Left ventricle myocardium inferior (tissue), 1 donor: ENCODE measurements at places on chromosomes 12 and 14. TPM values are rescaled to one million over a fixed set of nuclear protein-coding genes. Genes with fewer than 3 reads are reported as not detected.

DNA sequence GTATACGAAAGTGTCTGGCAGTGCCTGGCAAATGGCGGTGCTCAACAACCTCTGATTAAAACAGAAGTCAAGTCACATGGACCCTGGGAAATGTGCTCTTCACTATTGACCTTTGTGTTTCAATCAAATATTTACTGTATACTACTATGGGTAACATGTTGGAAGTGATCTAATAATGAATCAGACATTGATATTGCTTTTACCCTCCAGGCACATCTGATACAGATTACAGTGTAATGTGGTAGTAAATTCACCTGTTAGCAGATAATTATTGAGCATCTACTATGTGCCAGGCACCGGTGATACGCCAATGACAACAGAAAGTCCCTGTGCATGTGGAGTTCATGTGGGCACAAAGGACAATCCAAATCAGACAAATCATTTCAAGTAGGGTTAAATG lies 63.1 kb downstream of the STON2 start:
- DNase-seq, result no peak
- H3K27me3 ChIP-seq, result no peaks in the 10 kb centered on the region
- peaks cover 7% of the 10 kb centered on the region for H3K4me1 ChIP-seq
- no peak overlapping the region for H3K4me3 ChIP-seq

- no peak for DNase-seq
- peaks cover 21% of the 10 kb centered on the region for H3K4me1 ChIP-seq
- peak overlapping the region; percentile 38 for H3K27ac ChIP-seq
- peak overlapping the region; percentile 80 for H3K4me3 ChIP-seq
- peaks cover 51% of the 10 kb centered on the region for H3K27me3 ChIP-seq
- no peaks in the 10 kb centered on the region for H3K36me3 ChIP-seq
These were observed 853 bp downstream of the TTC9 start for GRCh38 chr14:70642303-70643235.

SARNP gene
- total RNA-seq, result 53.2 TPM

DNA sequence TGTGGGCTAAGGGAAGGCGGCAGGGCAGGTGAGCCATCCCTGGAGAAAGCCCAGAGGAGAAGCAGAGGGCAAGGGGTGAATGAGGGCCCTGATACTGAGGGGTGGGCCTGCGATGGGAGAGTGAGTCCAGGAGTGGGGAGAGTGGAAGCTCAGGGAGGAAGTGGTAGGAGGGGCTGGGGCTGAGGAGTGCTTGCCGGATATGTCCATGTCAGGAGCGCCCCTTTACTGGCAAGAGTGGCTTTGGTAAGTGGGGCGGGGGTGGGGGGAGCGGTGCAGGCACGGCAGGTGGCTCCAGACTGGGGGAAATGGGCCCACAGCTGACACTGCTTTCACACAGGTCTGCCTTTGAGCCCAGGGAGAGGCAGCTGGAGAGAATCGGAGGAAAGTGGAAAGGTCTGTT lies 86.4 kb upstream of the GPR68 start:
- H3K36me3 ChIP-seq, result no peaks in the 10 kb centered on the region
- H3K4me3 ChIP-seq, result no peak overlapping the region
- peaks cover 69% of the 10 kb centered on the region for H3K27me3 ChIP-seq
- DNase-seq, result no peak
- H3K27ac ChIP-seq, result no peak overlapping the region

GRCh38 chr12:52082988-52083637 lies 3.6 kb downstream of the SMIM41 start:
- H3K4me3 ChIP-seq, result no peak overlapping the region
- H3K4me1 ChIP-seq, result peaks cover 34% of the 10 kb centered on the region
- peak overlapping the region; percentile 80 for H3K27ac ChIP-seq
- peak; percentile 51 for DNase-seq
- H3K36me3 ChIP-seq, result peaks cover 4% of the 10 kb centered on the region
- peaks cover 38% of the 10 kb centered on the region for H3K27me3 ChIP-seq

VCPKMT gene
- 4.1 TPM for total RNA-seq

MVK gene
- 8.4 TPM for total RNA-seq

- H3K4me3 ChIP-seq, result no peak overlapping the region
- H3K36me3 ChIP-seq, result peaks cover 35% of the 10 kb centered on the region
- DNase-seq, result no peak
These were observed 27.7 kb downstream of the MAX start for GRCh38 chr14:65074449-65075150.
